ENCODE measurements at places on chromosomes 1 and 21.
A peak's percentile ranks its signal among the peaks of the same experiment; 100 is the strongest.

GRCh38 chr1:50175719-50176639 lies 67.3 kb downstream of the ELAVL4 start:
- DNase-seq = no peak

DNA sequence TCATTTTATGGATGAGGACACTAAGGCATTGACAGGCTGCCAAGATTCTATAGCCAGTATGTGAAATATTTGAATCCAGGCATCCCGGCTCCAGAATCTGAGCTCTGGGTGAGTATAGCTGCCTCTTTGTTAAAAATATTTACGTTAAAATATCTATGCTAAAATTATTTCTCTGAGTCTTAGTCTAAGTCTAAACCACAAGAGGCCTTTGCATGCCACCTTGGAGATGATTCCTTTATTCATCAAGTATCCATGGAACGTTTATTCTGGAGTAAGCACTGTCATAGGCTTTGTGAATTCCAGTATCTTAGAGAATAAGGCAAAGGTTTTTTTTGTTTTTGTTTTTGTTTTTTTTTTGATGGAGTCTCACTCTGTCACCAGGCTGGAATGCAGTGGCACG lies 116.4 kb downstream of the GREM2 start:
- no peak for DNase-seq

GRCh38 chr1:225318706-225319575 lies 108.9 kb downstream of the LBR start:
- DNase-seq = no peak

DNA sequence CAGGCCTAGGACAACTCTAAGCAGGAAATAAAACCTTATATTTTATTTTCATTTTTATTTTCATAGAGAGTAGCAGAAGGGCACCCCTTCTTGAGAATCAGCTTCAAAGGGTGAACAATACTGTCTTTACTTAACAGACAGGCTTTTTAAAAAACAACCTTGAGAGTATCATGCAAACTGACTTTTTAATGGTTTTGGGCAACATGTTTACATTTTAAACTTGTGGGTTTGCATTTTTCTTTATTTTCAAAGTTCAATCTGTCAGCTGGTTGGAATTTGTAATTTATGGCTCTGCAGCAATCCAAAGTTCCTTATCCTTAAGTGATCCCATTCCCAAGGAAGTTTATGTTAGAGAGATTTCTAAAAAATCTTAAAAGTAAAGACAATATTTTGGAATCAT lies 392.3 kb upstream of the ADAMTS5 start:
- DNase-seq = no peak

- DNase-seq = no peak
Measured at GRCh38 chr21:45918835-45919447, 62.6 kb upstream of the COL6A1 start.

DNA sequence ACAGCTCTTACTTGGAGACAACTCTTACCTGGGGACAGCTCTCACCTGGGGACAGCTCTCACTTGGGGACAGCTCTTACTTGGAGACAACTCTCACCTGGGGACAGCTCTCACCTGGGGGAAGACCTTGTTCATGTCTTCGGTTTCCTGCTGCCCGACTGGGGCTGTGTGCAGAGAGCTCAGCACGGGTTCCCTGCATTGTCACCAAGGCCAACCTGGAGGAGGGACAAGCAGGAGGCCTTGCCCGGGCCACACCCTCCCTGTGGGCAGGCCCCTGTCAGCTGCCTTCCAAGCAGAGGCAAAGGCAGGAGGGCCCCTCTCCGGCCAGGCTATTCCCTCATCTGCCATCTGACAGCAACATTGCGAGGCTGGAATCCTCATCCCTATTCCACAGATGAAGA lies at the start of gene LDLRAD1:
LDLRAD1 (minus strand) TSS at position 208 of the 400 bp plus-strand sequence; CDS start at position 134, 74 bp downstream.
- DNase-seq = no peak

DNA sequence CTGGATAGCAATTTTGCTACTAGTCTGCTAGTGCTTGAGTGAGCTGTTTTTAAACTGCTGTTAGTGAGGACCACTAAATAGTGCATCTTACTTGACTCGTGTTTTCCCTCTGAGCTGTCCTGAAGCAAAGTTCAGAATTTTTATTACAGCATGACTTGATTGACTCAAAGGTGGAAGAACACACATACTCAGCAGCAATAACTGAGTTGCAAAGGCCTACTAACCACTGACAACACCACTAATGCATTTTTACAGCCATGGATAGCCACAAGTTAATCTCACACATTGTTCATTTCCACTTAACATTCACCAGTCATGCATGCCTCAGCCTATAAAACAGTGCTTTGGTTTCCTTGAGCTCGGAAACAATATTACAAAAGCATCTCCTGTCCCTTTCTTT lies 148.7 kb downstream of the RUNX1 start:
- DNase-seq = no peak

DNA sequence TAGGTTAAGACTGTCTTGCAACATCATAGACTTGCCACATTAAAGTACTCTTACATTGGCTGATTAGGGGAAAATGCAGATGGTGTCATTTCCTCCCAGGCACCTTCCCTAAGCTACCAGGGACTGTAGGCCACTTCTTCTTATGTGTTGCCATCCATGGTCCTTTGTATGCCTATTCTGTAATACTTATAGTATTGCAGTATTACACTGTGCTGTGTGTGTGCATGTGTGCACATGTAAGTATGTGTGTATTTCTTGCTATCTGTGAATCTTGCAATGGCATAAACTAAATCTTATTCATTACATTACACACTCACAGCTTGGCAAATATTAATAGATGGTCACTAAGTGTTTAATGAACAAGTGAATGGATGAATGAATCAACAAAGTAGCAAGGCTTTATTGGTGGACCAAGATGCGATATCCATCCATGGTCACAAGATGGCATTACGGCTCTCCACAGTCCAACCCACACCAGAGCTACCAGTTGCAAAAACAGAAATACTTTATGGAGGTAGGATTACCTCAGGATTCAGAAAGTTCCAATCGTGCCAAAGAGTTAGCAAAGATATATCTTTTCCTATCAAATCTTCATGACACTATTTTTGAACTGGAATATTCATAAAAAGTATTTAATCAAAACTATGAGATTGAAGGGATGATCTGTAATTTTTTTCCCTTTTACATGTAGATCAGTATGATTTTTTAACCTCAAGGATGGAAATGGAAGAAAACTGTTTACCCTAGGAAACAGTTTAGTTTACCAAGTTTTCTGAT lies 160.2 kb downstream of the DENND1B start:
- DNase-seq = no peak

- DNase-seq = no peak
Measured at GRCh38 chr1:159860456-159860855, 2.0 kb downstream of the VSIG8 start.

GRCh38 chr1:47725511-47725991 lies 271.6 kb downstream of the TRABD2B start:
- no peak for DNase-seq

DNA sequence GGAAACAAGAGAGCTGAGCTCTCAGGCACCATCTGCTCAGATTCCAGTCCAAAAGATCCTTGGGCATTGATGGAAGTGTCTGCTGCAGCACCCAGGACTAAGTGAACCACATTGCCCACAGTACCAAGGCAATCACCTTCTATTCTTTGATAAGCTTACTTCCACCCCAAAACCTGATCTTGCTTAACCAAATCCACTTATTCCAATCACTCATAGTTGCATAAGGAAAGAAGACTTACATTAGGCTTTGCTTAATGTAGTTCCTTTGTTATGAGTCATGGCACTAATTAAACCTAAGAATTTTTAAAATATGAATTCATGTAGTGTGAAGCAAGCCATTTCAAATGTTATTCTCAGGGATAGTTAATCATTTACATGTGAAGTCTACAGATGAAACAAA lies 84.5 kb downstream of the UCHL5 start:
- no peak for DNase-seq

DNA sequence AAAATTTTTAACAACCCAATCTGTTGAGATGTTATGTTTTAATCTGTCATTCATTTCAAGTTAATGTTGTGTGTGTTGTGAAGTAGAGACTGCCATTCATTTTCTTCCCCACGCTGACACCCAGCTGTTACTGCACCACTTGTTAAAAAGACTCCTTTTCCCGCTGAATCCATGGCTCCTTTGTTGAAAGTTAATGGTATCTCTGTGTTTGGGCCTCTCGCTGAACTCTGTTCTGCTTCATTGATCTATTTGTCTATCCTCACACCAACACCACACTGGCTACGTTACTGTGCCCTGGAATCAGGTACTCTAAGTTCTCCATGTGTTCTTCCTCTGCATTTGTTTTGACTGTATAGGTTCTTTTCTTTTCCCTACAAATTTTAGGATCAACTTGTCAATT lies 58.2 kb downstream of the PDE9A start:
- no peak for DNase-seq

GRCh38 chr21:25818121-25818520 lies 83.3 kb downstream of the GABPA start:
- DNase-seq = no peak

GRCh38 chr1:6727535-6727934 lies 25.9 kb upstream of the DNAJC11 start:
- DNase-seq = no peak

- DNase-seq = no peak
Measured at GRCh38 chr1:159991513-159991912, 37.5 kb upstream of the SLAMF9 start.

GRCh38 chr21:37226041-37226920 lies 40.9 kb downstream of the VPS26C start:
- DNase-seq = no peak

- no peak for DNase-seq
Measured at GRCh38 chr1:228364706-228365213, 41.9 kb downstream of the TRIM11 start.

DNA sequence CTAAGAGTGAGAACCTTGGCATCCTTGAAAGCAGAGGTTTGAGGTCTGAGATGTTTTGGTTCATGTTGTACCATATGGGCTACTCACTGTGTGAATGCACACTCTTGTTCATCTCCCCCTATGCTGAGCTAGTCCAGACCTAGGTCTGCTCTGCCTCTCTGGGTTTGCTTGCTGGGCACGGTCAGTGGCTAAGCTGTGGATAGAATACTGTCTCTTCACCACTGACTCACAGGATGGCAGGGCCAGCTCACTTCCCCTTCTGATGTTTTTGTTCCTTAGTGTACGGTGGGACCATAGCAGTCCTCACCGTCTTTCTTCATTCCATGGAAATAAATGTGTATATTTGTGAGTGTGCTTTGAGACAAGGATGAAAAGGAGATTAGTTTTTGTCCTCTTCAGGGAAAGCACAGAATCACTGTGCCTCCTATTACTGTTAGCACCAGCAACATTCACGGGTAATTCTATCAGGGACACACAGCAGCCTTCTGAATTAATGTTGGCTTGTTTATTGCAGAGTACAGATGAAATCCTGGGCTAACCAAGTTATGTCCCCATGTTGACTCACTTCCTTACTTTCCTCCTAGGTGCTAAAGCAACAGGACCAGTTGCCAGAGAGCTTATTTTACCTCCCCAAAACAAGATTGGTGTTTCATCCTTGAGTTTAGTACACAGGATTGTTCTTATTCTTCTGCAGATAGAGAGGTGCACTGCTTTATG lies 56.9 kb upstream of the IVNS1ABP start:
- DNase-seq = peak; percentile 57

DNA sequence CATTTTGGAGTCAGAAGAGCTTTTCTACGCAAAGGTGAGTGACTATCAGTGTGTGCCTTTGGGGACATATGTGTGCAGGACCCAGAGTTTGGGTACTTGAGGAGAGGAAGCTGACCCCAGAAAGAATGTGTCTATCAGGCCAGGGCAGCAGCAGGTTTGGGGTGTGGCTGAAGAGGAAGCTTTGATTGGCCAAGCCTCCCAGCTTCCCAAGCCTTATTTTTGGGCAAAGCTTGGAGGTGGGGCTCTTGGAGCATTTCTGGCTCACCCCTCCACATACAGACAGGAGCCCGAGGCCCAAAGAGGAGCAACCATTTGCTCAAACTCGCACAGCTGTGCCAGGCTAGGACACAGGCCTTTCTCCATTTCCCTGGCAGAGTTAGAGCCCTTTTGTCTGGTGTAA lies 4.7 kb downstream of the GPR3 start:
- DNase-seq = no peak

GRCh38 chr1:219428651-219429050 lies 184.3 kb downstream of the ZC3H11B start:
- no peak for DNase-seq

- no peak for DNase-seq
Measured at GRCh38 chr1:17672226-17672625, 82.9 kb upstream of the ACTL8 start.

DNA sequence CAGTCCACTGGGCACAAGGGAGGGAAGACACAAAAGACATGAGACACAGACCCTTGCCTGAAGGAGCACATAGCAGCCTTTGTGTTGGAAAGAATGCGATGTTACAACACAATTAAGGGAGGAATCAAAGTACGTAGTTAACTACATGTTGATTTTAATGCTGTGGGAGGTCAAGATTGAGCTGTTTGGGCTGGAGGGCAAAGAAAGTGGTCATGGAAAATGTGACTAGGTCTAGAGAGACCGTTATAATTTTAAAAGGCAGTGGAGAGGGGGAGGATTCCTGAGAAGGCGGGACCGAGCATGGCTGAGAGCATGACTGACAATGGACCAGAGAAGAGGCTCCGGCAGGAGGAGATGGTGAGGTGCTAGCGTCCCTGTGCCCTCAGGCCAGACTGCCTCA lies 111.8 kb upstream of the ATP1A1 start:
- DNase-seq = no peak

- no peak for DNase-seq
Measured at GRCh38 chr1:41023279-41023990, 1.9 kb upstream of the SLFNL1 start.

- DNase-seq = no peak
Measured at GRCh38 chr1:18240906-18241305, 133.3 kb downstream of the IGSF21 start.

DNA sequence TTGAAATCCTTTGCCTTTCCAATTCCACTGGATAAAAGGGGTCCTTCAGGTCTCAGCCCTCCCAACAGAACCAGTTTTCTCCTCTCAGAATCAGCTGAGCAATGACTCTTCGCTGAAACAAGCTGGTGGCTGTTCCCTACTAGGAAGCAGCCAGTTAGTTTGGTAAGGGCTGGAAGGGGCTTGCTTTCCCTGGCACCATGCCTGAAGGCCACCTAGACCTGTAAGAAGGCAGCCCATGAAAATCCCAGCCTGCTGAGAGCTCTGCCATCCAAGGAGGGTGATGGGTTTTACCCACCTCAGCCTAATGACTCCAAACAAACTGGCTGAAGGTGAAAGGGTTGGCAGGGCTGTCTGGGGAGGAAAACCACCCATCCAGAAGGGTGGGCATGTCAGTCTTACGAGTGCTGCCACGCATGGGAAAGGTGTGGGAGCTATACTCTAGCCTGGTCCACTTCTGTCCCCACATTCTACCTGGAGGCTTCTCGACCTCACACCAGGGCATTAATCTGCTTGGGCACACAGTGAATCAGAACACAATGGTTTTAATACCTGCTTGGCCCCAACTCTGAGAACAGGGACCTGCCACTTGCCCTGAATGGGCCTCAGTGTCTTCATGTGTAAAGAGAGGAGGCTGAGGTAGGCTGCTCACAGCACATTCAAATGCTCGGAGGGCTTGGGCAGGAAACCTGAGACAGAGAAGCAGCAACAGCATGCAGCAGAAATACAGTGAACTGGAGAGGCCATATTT lies 53.0 kb downstream of the CD46 start:
- no peak for DNase-seq

GRCh38 chr1:226653311-226653921 lies 85.7 kb downstream of the ITPKB start:
- no peak for DNase-seq

GRCh38 chr21:18545908-18546307 lies 142.3 kb upstream of the TMPRSS15 start:
- DNase-seq = no peak

- DNase-seq = no peak
Measured at GRCh38 chr21:43731476-43731875, 12.5 kb downstream of the PDXK start.
